RWPE2 (cell line): ENCODE measurements at places on chromosomes 2 and 18.

- no peaks in the 10 kb centered on the region for H3K27me3 ChIP-seq
- DNase-seq = no peak
These were observed 95.6 kb upstream of the THOC1 start for GRCh38 chr18:363301-364085.

DNA sequence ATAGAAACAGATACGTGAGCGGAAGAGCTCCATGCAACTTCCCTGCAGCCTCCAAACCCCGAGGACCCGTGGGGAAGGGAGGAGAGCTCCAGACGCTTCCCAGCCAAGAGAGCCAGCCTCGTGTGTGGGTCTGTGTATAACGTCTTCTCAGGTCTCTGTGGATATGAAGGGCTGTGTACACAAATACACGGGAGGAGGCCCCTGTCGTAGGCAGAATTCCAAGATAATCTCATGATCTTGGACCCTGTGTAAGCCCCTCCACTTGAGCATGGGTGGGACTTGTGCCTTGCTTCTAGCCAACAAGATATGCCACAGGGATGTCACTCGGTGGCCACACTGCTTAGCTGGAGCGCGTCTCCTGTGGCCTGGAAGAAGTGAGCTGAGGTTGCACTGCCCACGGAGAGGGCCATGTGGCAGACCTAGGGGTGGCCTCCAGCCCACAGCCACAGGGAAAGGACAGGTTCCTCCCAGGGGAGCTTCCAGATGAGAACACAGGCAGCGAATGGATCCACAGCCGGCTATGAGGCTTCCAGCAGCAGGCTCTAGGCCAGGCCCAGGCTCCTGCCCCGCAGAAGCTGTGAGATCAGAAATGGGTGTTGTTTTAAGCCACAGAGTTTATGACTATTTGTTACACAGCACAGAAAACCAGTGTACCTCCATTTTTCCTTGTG is 15.6 kb upstream of the KLF11 start:
- H3K4me3 ChIP-seq = no peak overlapping the region
- no peaks in the 10 kb centered on the region for H3K36me3 ChIP-seq
- no peaks in the 10 kb centered on the region for H3K27me3 ChIP-seq
- H3K27ac ChIP-seq = no peak overlapping the region

DNA sequence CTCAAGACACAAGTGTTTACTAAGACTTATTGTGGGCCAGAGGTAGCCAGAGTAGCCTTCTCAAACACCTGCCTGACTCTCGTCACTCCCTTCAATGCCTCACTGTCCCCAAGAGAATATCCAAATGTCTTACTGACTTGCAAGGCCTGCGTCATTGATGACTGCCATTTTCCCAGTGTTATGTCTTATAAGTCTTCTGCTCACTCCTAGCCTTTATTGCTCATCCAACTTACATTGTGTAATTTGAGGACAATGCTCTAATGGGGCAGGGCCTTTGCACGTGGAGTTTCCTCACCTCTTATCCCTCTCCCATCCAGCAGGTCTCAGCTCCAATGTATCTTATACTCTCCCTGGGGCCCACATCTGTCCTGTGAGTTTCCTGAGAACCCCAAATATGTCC is 10.1 kb upstream of the CD226 start:
- H3K4me1 ChIP-seq = no peaks in the 10 kb centered on the region
- H3K27me3 ChIP-seq = no peaks in the 10 kb centered on the region
- no peak overlapping the region for H3K4me3 ChIP-seq
- H3K27ac ChIP-seq = no peak overlapping the region

DNA sequence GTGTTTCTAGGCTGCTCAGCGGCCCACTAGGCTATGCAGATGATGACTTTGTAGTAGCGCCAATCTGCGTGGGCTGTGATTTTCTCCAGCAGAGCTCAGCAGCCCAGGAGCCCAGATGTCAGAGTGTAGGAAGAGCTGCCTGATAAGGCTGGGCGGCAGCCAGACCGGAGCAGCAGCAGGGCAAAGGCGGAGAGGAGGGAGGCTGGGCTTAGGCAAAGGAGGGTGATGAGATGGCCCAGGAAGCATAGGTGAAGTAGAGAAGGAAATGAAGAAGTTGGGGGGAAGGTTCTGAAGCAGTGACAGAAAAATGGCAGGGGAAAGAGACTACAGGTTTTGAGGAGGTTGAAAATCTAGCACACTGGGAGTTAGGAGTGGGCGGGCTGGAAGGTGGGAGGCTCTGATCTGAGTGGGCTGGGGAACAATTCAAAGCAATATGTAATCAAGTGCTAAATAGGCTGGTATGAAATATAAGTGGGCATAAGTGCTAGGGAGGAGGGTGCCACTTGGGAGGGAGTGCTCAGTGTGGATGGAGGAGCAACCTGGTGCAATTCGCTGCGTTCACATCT is 50.6 kb upstream of the STPG4 start:
- no peak overlapping the region for H3K4me3 ChIP-seq
- H3K36me3 ChIP-seq = no peaks in the 10 kb centered on the region
- no peaks in the 10 kb centered on the region for H3K27me3 ChIP-seq
- DNase-seq = no peak
- H3K27ac ChIP-seq = no peak overlapping the region

GRCh38 chr2:218187296-218188015 is 20.7 kb upstream of the CXCR1 start:
- H3K4me3 ChIP-seq = no peak overlapping the region
- no peaks in the 10 kb centered on the region for H3K36me3 ChIP-seq
- no peak for DNase-seq
- no peak overlapping the region for H3K27ac ChIP-seq

DNA sequence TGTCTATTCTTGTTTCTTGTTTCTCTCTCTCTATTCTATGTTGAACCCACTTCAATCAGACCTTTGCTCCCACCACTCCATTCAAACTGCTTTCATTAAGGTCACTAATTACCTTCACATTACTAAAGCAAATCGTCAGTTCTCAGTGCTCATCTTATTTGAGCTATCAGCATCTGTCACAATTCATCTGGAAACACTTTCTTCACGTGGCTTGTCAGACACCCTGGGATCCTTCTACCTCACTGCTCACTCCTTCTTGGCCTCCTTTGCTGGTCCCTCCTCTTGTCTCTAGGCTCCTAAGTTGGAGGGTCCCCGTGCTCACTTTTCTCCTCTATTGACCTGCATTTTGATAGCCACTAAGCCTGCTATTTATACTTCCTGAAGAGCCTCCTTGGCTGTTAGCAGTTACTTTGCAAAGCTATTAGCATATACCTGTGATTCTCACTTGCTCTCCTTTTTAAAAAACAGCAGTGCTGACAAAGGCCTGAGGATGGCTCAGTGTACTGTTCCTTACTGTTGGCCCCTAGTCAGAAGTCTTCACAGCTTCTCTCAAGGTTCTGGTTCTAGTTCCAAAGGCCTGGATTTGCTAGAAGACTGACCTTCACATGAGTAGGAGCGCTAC is 80.2 kb downstream of the PLEKHM3 start:
- H3K27ac ChIP-seq = no peak overlapping the region
- no peak for DNase-seq
- H3K36me3 ChIP-seq = no peaks in the 10 kb centered on the region

DNA sequence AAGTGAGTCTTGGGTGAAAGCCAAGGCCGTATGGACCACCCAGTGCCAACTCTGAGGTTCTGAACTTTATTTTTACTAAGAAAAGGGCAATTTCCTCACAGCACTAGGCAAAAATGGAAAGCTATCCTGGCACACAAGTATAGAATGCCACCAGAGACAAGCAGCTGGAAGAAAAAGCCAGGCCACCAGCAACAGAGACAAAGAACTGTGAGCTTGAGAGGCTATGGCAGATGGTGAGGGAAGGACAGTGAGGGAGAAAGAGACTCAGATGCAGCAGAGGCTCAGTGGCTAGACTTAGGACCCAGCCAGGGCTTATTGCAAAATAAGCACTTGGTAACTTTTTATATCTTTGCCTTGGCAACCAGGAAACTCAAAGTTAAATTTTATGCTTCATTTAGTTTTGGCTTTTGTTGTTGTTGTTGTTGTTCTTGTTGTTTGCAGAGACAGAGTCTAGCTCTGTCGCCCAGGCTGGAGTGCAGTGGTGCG is 78.0 kb upstream of the BZW1 start:
- no peaks in the 10 kb centered on the region for H3K36me3 ChIP-seq
- no peak for DNase-seq
- no peak overlapping the region for H3K4me3 ChIP-seq
- no peaks in the 10 kb centered on the region for H3K27me3 ChIP-seq

- no peak overlapping the region for H3K4me3 ChIP-seq
- no peak for DNase-seq
- H3K36me3 ChIP-seq = peaks cover 39% of the 10 kb centered on the region
- H3K27ac ChIP-seq = no peak overlapping the region
These were observed 20.5 kb downstream of the LNPK start for GRCh38 chr2:175981551-175981950.

DNA sequence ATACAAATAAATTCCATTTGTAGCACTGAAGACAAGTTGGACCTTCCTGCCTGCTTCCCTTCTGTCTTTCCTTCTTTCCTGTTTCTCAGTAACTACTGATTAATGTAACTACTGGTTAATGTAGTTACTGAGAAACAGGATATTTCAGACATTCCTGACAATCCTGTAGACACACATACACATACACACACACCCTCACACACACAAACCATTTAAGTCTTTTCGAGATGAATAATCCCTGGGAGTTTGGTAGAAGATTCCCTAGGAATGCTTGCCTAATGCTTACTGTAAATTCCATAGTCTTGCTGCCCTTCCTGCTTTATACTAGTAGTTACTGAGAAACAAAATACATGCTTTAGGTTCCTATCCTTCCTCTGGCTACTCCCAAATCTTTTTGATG is 83.9 kb downstream of the PIK3C3 start:
- H3K4me3 ChIP-seq = no peak overlapping the region
- H3K4me1 ChIP-seq = no peaks in the 10 kb centered on the region
- H3K36me3 ChIP-seq = peaks cover 66% of the 10 kb centered on the region
- no peaks in the 10 kb centered on the region for H3K27me3 ChIP-seq
- DNase-seq = no peak

- H3K36me3 ChIP-seq = no peaks in the 10 kb centered on the region
- no peaks in the 10 kb centered on the region for H3K4me1 ChIP-seq
- H3K4me3 ChIP-seq = no peak overlapping the region
- no peak overlapping the region for H3K27ac ChIP-seq
- DNase-seq = no peak
These were observed 353.9 kb downstream of the PID1 start for GRCh38 chr2:228917220-228917619.

- no peak for DNase-seq
- no peaks in the 10 kb centered on the region for H3K4me1 ChIP-seq
- no peak overlapping the region for H3K4me3 ChIP-seq
- no peak overlapping the region for H3K27ac ChIP-seq
- no peaks in the 10 kb centered on the region for H3K27me3 ChIP-seq
- no peaks in the 10 kb centered on the region for H3K36me3 ChIP-seq
These were observed 232.1 kb downstream of the RBM43 start for GRCh38 chr2:151029406-151030157.

DNA sequence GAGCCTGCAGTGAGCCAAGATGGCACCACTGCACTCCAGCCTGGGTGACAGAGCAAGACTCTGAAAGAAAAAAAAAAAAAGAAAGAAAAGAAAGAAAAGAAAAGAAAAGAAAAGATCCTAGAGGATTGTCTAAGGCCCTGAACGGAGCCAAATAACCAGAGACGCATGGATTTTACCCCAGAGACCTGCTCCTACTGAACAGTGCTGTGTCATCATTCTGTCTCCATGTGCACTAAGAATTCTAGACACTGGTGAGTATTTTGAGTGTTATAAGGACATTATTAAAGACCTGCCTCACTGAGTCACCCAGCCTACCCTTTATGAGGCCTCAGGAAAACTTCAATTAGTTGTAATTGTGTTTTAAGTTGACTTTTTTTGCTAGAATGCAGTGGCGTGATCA is 61.9 kb upstream of the RIOK3 start:
- DNase-seq = no peak
- H3K4me1 ChIP-seq = peaks cover 2% of the 10 kb centered on the region
- no peaks in the 10 kb centered on the region for H3K36me3 ChIP-seq
- H3K27me3 ChIP-seq = no peaks in the 10 kb centered on the region

GRCh38 chr18:22542406-22542835 is 124.7 kb upstream of the CTAGE1 start:
- no peak overlapping the region for H3K27ac ChIP-seq
- no peaks in the 10 kb centered on the region for H3K36me3 ChIP-seq
- no peak for DNase-seq
- H3K4me3 ChIP-seq = no peak overlapping the region

DNA sequence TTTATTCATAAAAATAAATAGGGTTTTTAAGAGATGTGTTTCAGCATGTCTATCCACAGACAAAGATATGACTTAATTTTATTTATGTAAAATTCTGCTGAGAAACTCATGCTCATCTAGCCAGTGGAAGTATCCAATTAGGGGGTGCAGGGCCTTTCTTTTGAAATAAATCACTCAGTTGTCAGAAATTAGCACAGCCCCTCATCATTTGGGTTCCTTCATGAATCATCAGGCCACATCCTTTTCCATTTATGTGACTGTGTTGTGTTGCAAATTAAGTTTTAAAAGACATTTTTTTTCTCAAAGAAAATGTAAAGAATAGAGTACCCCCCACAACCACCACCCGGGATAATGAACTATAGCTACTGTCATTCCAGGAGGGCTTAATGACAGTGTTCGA is 185.8 kb downstream of the NRP2 start:
- H3K27ac ChIP-seq = no peak overlapping the region
- DNase-seq = no peak
- H3K36me3 ChIP-seq = no peaks in the 10 kb centered on the region

GRCh38 chr2:98313492-98314250 is 32.6 kb upstream of the CNGA3 start:
- no peaks in the 10 kb centered on the region for H3K36me3 ChIP-seq
- H3K27me3 ChIP-seq = no peaks in the 10 kb centered on the region
- DNase-seq = no peak
- no peaks in the 10 kb centered on the region for H3K4me1 ChIP-seq

DNA sequence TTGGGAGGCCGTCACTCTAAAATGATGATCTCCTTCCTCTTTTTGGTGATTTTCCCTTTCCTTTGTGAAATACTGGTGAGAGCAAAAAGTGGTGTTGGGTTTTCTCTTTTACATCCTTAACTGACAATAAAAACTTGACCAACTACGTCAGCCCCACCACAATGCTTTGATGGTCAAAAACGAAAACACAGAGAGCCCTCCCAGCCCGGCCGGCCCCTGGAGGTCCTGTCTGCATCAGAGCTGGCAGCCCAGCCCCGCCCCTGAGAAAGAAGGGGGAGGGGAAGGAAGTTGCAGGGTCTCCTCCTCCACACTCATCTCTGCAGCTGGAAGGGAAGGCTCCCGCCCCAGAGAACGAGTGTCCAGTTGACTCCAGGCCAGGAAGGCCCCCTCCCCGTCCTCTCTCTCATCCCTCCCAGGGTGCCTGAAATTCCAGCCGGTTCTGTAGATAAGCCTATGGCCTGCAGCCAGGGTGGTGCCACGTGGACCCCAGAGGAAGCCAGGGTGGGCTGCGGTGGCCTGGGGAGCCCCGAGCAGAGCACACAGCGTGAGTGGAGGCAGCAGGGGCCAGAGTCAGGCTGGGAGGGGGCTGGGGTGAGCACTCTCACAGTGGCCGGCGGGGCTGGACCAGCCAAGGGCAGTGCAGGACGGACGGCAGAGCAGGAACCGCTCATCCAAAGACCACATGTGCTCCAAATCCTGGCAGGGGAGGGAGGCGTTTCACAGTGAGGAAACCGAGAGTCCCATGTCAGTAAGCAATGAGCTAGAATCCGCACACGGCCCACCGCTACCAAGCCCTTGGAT is 19.8 kb downstream of the BIN1 start:
- H3K27me3 ChIP-seq = no peaks in the 10 kb centered on the region
- no peaks in the 10 kb centered on the region for H3K36me3 ChIP-seq
- H3K27ac ChIP-seq = no peak overlapping the region
- no peak overlapping the region for H3K4me3 ChIP-seq
